Left renal cortex interstitium (tissue), 4 donors: ENCODE measurements at places on chromosomes 7 and 10.

- no peak for DNase-seq
Measured at GRCh38 chr10:32240471-32240870, 106.5 kb downstream of the EPC1 start.

- DNase-seq: no peak
Measured at GRCh38 chr10:107618504-107618994, 454.0 kb upstream of the SORCS1 start.

DNA sequence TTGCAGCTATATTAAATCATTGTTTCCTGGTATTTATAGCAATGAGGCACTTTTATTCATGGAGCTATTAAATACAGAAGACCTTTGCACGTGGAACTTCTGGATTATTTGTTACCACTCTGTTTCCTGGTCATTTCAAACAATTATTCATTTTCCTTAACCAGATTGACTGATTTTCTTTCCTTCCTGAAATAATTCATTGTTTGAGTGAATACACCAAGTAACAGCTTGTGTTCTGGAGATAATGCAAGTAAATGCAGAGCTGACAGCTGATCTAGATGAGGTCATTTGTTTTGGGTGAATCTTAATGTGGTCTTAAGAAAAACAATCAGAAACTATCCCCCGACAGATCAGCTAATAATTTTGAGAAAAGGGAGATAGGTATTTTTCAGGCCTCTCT, 497.7 kb downstream of the KIF20B start:
- peak; percentile 16 for DNase-seq

DNA sequence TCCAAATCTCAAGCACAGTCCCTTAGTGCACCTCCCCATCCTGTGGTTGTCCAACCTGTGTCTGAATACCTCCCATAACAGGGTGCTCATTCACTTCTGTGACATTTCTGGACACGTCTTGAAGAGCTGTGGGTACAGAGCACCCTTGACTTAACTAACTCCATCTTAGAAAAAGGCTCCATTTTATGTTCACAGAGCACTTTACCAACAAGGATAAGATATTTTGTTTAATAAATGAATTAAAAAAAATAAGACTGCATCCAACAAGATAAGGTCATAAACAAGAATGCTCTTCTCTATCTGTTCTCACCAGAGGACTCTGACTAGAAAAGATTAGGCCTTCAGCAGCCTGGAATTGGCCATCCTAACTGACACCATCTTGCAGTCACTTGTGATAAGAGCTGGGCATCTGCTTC, 335.2 kb upstream of the ZNF32 start:
- no peak for DNase-seq

- DNase-seq: no peak
Measured at GRCh38 chr7:35726654-35727053, 31.7 kb upstream of the HERPUD2 start.

- peak; percentile 25 for DNase-seq
Measured at GRCh38 chr7:27346531-27347275, 104.1 kb downstream of the EVX1 start.

DNA sequence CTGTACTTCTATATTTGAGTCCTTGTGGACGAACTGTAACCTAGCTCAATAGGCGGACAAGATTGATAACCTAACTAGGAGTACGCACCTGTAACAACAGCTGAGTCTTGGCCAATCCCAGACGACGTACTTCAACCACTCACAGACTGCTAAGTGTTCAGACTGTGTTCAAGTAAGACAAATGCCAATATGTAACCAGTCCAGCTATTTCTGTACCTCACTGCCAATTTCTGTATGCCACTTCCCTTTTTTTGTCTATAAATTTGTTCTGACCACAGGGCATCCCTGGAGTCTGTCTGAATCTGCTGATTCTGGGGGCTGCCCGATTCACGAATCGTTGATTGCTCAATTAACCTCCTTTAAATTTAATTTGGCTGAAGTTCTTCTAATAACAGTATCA, 32.2 kb downstream of the HACD1 start:
- DNase-seq: no peak

- no peak for DNase-seq
Measured at GRCh38 chr7:4261601-4261960, 420.5 kb upstream of the FOXK1 start.

DNA sequence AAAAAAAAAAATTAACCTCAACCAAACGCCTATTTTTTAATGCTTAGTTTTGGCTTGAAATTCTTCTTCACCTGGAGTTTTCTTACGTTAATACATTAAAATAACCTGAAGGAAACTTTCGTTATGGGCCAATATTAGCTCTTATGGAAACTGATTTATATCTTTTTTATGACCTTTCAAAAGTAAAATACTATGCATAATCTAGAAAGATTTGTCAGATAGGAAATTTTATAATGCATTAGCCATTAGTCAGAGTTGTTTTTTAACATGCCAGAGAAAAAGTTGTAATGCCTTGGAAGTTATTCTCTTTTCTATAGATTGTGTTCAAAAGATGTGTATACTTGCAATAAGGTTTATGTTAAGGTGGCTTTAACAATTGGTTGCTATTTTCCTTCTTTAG, 34.3 kb upstream of the ARL4A start:
- no peak for DNase-seq

DNA sequence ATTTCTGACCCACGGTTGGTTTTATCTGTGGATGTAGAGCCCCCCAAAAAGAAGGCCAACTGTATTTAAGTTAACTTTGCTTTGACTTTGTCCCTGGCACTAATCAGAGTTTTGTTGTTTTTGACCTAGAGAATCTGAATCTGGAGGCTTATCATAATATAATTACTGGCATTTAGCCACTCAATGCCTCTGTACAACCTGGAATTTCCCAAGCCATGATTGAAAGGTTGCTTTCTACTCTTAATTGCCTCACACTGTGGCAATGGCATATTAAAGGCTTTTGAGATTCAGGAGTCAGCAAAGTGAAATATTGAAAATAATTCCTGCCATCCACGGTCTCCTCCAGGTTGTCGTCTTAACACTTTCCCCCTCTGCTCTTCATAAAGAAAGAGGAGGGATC, 205.2 kb upstream of the GHITM start:
- no peak for DNase-seq

DNA sequence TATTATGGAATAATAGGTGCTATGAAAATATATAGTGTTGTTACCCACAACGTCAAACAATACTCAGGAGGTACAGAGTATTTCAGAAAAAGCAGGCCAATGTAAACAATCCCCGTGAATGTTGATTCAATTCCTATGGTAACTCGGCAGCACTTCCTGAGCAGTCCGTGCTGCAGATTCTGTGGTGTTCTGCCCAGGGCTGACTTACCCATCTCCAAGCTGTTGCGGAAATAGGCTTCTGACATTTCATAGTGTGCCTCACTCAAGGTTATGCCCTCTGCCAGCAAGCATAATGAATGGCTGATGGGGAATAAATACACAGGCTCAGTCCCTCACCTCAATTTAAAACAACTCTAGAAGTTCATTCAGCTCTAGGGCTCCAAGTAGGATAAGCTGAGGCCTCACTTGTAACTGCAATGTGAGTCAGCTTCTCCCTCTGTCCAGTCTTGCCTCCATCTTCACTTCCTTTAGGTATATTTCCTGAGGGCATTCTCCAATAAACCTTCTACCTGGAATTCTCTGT, 177.6 kb downstream of the GNAI1 start:
- no peak for DNase-seq

GRCh38 chr7:521221-522070, 1.8 kb upstream of the PDGFA start:
- DNase-seq: no peak

DNA sequence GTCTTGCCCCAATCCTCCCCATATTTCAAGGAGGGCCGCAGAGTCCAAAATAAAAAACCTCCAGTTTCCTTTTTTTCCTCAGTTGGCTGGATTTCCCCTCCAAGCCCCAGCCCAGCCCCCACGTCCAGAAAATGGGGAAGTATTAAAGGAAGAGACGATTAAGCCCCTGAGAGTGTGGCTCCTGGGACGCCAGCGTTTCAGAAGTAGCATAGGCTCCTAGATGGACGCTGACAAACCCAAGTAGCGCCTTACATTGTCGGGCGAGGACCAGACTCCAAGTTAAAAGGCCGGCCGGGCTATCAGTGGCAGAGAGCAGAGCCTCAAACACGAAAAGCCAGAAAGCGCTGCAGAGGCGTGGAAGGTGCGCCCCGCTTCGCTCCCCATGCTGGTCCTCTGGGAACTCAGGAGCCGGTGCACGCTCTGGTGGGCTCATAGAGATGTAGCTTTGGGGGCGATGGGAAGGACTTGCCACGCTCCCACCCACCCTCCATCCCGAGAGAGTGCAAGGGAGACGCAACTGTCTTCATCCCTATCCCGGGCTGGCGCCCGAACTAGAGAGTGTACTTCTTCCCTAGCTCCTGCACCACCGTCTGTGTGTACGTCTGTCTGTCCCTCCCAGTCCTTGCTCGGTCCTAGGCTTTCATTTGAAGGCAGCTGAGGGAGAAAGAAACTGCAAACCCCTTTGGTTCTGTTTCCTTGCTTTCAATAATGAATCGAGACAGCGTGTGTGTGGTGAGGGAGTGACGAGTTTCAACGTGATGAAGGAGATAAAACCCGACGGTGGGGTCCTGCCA, 6.3 kb upstream of the EMX2 start:
- DNase-seq: peak; percentile 9

- no peak for DNase-seq
Measured at GRCh38 chr10:14374745-14375445, 44.2 kb upstream of the FRMD4A start.

GRCh38 chr7:75614401-75614800, 122.3 kb downstream of the SPDYE5 start:
- DNase-seq: no peak

- no peak for DNase-seq
Measured at GRCh38 chr7:155524018-155524556, 22.3 kb downstream of the CNPY1 start.

GRCh38 chr7:104552102-104552501, 223.7 kb downstream of the LHFPL3 start:
- DNase-seq: peak; percentile 24

DNA sequence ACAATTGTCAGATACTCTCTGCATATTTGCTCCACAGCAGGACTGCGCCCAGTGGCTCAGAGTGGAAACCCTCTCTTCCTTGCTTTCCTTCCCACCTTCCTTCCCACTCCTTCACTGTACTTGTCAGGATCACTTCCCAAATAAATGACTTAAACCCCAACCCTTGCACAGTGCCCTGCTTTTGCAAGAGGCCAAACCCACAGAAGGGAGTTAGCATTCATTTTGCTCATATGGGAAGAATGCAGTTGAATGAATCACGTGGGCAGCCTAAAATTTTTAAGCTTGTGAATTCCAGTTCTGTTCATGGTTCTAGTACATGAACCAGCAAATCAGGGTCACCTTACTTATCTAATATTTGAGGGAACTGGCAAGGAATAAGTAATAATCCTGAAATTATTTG, 47.7 kb upstream of the SFMBT2 start:
- no peak for DNase-seq

DNA sequence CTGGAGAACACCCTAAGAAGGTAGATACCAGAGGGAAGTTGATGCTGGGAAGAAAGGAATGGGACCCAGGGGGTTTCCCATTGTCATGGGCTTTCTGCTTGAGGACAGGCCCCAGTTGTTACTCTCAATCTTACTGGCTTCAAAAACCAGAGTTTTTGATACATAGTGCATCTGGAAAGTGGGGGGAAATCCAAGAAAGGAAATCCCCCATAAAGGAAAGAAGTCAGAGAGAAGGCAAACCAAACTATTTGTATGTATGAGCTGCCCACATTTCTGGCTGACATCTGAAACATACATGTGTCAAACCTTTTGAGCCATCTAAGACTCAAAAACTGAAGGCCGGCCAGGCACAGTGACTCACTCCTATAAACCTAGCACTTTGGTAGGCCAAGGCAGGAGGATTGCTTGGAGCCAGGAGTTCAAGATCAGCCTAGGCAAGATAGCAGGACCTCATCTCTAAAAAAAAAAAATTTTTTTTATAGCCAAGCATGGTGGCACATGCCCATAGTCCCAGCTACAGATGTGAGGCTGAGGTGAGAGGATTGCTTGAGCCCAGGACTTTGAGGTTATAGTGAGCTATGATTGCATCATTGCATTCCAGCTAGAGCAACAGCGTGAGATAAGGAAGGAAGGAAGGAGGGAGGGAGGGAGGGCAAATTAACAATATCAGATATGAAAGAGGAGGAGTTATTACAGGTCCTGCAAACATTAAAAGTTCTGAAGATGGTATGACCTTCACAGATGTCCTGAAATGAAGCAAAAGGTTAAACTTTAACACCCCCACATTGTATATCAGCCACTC, 6.7 kb upstream of the COA1 start:
- DNase-seq: no peak

DNA sequence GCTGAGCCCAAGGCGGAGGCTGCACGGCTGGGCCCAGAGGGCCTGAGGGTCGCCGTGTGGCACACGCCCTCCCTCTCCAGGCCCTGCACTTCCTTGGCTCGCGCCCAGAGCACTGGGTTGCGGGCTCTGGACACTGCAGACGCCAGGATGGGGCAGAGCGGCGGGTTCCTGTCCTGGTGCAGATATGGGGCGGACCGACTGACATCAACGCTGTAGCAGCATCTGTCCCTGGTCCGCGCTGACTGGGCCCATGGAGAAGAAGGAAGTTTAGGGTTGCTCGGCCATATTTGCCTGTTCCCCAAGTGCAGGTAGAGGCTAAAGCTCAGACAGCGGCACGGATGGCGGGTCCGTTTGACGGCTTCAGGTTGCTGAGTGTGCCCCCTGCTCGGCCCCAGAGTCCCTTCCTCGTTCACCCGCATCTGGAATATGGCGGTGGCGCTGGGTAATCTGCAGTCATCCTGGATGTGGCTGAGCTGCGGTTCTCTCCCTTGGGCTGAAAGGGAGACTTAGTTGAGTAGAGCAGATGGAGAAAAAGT, 116.1 kb downstream of the OR13A1 start:
- no peak for DNase-seq

DNA sequence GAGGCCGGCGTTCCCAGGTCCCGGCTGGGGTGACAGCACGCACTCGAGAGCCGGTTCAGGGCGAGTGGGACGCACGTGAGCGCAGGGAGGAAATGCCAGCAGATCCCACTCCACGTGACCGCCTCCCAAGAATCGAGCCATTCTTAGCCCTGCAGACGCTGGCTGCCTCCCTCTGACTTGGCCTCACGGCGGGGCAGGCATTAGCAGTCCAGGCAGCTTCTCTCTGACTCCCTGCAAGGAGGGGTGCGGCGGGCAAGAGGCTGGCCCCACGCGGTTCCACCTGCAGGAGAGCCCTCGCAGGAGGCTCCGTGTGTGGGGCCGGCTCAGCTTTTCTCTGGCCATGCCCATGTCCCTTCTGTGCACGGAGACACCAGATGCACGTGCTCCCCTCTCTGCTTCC, 10.1 kb downstream of the GPR146 start:
- DNase-seq: no peak

DNA sequence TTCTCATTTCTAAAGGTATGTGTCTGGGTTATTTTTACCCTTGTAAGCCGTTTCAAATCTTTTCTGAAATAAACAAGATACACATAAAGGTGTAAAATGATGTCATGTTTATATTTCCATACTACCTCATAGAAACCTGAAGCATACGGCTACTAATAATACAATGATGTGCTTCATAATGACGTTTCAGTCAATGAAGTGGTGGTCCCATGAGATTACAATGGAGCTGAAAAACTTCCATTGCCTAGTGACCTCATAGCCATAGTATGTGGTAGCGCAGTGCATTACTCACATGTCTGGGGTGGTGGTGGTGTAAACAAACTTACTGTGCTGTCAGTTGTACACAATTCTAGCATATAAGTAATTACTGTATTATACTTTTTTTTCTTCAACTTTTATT, 24.9 kb downstream of the EPDR1 start:
- DNase-seq: no peak
